ENCODE measurements at places on chromosomes 5 and 9.

DNA sequence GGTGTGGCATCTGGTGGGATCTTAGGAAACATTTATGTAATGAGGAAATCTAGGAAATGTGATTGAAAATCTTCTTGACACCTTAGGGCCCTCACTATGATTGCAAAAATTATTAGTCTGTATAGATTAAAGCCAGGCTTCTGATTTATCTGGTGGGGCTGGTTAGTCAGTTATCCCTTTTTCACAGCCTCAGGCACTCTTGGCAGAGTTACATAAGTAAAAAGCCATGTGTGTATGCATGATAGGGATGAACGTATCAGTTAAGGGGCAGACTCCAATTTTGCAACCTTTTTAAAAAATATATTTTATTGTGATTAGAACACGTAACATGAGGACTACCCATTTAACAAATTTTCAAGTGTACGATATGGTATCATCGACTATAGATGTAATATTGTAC, 30.6 kb upstream of the RAB14 start:
- DNase-seq = no peak

- no peak for DNase-seq
These were observed 181.2 kb upstream of the GPR151 start for GRCh38 chr5:146697211-146697610.

DNA sequence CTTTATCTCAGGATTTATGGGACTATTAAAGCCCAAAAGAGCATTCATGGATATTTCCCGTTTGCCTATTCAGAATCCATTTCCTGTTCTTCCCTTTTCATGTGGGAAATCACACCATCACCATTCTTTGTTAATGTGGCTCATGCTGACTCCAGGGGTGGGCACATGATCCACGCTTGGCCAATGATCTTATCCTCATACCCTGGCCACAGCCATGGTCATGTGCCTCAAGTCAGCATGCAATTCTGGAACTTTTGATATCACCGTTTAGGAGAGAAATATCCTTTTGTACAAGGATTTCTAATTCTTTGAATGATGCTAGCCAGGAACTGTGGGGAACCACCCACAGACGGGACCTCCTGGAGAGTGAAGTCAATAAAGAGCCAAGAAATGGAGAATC, 272.2 kb downstream of the PRELID2 start:
- no peak for DNase-seq

DNA sequence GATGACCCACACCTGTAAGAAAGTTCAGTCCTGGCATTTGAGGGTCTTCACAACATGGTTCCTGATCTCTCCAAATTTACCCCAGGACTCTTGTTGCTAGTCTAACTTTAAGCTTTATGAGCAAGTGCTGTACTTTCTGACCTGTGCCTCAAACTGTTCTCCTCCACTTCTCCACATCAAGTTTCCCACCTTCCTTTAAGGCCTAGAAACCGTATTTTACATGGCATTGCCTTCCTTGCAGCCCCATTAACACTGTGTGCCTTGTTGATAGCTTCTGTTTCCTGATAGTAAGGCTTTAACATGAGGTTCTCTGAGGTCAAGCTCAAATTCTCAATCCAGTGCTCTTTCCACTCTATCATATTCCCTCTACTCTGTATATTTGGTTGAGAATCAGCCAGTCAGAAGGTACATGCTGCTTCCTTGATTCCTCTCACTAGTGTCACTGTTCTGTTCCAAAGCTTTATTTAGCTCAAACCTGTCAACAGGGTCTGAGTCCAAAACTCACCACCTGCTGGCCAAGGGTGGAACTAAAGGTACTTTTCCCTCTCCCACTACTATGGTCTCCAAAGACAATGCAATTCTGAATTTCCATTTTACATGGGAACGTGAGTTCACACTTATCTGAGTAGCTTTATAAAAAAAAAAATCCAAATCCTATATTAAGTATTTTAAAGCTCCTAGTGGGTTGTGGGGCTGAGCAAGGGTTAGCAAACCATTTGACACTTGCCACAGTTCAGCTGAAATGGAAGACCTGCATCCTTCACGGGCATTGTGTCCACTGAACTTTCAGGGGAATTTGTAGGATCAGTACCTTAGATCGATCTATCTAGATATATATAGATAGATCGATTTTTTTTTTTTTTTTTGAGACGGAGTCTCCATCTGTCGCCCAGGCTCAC, 21.1 kb downstream of the VCP start:
- no peak for DNase-seq
